Activated CD4-positive, alpha-beta T cell treated with anti-CD3 and anti-CD28 coated beads, Interleukin-2, amount 50 U/mL, for 4 hours (primary cell): ENCODE measurements at places on chromosomes 3 and 15.

- DNase-seq = no peak
Measured at GRCh38 chr15:83352119-83352518, 67.7 kb upstream of the BNC1 start.

- DNase-seq = no peak
Measured at GRCh38 chr15:67066959-67067853, 1.8 kb downstream of the SMAD3 start.

- DNase-seq = no peak
Measured at GRCh38 chr15:79169526-79170133, 79.0 kb upstream of the RASGRF1 start.

- no peak for DNase-seq
Measured at GRCh38 chr3:197491923-197492664, 63.7 kb downstream of the BDH1 start.

GRCh38 chr3:58386626-58387365 is 46.8 kb downstream of the PDHB start:
- no peak for DNase-seq

DNA sequence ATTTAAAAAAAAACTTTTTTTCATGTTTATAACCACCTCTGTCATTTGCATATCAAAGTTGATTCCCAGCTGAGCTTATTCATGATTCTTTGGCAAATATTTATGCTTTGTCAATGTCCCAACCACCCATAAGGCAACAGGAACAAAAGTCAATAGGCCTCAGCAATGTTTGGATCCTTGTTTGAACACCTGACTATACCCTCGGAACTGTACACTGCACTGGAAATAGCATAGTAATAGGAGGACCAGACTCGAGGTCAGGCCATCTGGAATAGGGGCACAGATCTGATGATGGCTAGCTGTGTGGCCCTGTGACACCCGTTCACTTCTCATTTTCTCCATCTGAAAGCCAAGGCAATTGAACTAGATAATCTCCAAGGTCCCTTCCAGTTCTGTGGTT is 301.7 kb upstream of the ATP11B start:
- DNase-seq = no peak
